ENCODE measurements at places on chromosomes 7 and 10. TPM values are rescaled to one million over a fixed set of nuclear protein-coding genes. Genes with fewer than 3 reads are reported as not detected.
A peak's percentile ranks its signal among the peaks of the same experiment; 100 is the strongest.

DNA sequence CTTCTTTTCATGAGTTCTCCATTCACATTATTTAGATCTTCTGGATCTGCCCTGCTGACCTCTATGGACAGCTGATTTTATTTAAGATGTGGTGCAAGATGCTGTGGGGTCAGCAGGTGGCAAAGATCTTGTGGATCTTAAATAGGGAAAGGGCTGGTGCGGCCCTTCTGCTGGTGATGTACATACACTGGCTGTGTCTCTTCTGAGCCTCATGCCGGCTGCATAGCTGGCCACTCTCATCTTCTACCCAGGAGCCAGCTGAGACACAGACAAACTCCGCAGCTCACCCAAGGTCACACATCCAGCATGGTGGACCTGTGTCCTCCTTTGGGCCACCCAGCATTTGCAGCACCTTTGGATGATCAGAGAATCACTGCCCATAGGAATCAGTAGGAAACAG lies 9.7 kb downstream of the RBP3 start:
- DNase-seq = no peak

GRCh38 chr7:156494960-156495359 lies 145.6 kb upstream of the RNF32 start:
- no peak for DNase-seq

DNA sequence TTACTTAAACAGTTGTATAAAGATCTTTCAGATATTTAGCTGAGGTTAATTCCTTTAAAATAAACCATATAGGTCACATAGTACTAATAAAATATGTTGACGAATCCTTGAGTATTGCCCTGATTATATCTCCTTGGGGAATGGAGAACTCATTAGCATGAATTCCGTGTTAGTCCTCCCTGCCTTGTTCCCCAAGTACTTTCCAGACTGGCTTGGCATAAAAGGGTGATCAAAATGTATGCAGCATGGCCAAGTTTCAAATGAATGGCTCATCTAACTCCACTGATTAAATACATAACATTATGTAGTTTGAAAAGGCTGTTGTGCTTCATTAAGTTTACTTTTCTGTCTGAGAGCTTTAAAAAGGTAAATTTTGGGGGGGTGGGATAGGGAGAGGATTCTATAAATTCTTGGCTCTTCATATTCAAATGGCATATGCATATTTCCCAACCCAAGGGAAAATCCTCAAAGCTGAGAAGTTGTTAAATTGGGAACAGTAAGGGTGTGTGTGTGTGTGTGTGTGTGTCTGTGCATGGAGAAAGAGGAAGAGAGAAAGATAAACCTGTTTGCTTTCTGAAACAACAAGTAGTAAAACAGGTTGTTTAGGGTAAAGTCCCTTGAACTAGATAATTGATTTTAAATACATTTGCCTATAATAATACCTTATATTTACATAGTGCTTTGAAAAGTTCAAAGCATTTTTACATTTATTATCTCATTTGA lies 4.8 kb upstream of the ADD3 start:
- no peak for DNase-seq

DNA sequence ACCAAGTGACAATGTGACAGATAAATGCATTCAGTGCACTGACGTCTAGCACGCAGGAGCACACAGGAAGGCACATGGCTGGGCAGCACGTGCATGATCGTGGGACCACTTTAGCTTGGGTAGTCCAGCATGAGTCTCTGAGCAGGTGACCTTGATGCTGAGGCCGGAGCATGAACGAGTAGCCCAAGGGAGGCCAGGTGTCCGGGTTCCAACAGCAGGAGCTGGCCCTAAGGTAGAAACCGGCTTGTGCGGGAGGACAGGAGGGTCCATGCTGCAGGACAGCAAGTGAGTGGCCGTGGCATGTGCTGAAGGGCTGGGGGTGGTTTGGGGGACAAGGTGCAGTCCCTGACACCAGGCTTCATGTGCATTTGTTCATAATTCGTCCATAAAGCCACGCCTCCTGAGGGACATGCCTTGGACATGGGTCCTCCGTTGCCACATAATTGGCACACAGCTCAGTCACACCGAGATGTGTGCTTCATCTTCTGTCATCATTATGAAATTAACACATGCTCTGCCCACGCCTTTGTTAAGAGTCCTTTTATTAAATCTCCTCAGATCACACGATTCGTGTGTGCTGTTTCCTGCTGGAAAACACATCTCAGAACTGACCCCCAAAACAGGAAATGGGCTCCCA lies 3.1 kb upstream of the STK32C start:
- DNase-seq = no peak

DNA sequence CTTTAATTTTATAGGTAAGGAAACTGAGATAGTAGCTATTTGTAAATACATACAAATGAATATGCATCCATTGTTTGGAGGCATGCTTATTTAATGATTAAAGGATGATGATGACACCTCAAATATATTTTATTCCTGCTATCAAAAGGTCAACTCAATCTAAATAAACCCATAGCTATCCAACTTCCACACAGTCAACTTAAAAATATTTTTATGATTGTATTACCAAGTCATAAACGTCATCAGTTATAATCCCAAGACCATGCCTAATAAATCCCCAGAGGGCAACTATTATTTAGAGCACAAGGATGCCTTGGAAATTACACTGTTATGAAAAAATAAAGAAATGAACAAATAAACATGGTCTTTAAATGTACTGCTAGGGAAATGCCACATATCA lies 102.1 kb downstream of the MPP7 start:
- no peak for DNase-seq

GRCh38 chr10:103111031-103111917 lies 81.8 kb downstream of the NT5C2 start:
- DNase-seq = peak; percentile 42

DNA sequence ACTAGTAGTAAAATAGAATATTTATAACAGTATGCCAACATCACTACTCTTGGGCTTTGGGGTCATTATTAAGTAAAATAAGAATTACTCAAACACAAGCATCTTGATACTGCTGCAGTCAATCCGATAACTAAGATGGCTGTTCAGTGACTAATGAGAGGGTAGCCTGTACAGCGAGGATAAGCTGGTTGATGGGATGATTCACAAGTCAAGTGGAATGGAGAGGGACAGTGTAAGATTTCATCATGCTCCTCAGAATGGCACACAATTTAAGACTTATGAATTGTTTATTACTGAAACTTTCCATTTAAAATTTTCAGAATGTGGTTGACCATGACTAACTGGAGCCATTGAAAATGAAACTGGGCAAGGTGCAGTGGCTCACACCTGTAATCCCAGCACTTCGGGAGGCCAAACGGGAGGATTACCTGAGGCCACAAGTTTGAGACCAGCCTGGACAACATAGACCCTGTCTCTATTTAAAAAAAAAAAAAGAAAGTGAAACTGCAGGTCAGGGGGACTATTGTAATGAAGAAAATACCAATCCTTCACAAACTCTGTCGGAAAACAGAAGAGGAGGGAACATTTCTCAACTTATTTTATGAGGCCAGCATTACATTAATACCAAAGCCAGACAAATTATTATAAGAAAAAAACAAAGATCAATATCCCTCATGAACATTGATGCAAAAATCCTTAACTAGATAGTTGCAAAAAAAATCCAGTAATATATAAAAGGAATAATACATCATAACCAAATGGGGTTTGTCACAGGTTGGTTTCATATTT lies 11.2 kb downstream of the AVL9 start:
- DNase-seq = no peak

DNA sequence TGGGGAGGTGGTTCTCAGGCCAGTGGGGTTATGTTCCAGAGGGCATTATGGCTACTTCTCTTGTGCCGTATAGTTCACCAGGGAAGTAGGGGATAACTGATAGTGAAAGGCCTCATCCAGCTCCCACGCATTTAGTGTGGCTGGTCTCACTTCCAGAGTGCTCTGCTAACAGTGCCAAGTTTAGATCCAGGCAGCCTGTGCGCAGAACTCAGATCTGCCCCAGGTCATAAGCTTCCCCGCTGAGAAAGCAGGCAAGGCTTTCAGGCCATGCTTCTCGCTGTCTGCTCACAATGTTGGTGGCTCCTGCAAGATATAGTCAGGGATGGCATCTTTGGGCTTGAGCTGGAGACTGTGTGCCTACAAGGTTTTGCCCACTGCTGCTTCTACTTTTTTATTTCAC lies 11.3 kb downstream of the AGK start:
- no peak for DNase-seq

DNA sequence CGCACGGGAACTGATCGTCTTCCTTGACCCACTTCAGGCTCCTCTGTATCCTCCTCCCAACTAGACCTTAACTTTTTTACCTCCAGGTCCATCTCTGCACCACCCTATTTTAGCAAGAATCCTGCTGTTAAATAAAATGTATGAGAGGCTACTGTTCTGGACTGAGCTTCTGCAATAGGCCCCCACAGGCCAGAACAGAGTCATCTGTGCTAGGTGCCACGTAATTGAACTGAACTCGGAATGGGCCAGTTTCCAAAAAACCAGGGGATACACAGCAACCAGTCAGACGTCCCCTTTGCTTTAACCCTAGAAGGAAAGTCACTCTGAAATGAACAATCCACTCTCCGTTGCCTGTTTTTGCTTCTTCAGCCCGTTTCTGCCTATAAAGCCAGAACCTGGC lies 71.3 kb downstream of the CHST15 start:
- no peak for DNase-seq

- no peak for DNase-seq
These were observed 551.8 kb downstream of the PHTF2 start for GRCh38 chr7:78350391-78350790.

DNA sequence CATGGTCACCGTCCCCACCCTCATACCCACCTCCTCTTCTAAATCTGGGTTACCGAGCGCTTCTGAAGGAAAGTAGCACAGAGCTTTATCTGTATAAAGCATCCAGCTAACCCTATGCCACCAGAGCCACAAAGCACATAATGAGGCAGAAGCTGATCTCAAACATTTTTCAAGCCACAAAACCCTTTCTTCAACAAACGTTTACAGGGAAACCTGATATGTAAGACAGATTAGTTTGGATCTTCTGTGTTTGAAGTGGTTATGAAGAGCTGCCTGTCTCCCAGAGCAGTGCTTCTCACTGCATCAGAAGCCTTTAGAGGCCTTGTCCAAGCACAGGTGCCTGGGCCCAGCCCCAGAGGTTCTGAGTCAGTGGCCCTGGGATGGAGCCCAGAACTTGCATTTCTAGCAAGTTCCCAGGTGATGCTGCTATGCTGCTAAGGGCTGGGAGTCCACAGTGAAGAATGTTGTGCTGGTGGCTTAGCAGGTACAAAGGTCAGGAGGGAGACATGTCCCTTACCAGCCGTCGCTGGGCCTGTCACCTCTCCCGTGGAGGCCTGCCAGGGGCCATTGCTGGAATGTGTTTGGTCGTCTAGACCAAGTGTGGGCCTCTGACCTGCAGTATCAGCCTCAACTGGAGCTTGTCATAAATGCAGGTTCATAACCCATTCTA lies 90.4 kb downstream of the TAF3 start:
- no peak for DNase-seq

DNA sequence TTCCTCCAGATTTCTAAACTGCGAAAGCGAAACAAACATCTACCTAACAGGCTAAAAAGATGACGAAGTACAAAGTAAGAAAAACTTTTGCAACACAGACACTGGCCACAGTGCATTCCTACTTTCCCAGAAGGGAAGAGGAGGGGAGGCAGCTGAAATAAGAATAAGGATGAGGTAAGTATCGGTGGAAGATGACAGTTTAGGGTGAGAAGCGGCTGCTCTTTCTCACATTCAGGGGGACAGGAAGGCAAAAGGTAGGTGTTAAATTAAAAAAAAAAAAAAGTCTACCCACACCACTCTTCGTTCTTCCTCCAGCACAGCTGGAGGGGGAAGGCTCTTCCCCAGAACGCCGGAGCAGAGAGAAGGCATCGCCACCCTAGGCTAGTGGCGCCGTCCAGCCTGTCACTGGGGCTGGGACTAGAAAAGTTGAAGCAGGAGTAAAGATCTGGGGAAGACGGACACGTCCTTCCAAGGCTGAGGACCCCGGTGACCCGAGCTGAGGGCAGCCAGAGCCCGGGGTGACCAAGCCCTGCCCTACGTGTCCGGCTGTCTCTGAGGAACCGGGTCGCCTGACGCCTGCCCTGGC lies 846 bp downstream of the DNAJC1 start:
- peak; percentile 50 for DNase-seq

DNA sequence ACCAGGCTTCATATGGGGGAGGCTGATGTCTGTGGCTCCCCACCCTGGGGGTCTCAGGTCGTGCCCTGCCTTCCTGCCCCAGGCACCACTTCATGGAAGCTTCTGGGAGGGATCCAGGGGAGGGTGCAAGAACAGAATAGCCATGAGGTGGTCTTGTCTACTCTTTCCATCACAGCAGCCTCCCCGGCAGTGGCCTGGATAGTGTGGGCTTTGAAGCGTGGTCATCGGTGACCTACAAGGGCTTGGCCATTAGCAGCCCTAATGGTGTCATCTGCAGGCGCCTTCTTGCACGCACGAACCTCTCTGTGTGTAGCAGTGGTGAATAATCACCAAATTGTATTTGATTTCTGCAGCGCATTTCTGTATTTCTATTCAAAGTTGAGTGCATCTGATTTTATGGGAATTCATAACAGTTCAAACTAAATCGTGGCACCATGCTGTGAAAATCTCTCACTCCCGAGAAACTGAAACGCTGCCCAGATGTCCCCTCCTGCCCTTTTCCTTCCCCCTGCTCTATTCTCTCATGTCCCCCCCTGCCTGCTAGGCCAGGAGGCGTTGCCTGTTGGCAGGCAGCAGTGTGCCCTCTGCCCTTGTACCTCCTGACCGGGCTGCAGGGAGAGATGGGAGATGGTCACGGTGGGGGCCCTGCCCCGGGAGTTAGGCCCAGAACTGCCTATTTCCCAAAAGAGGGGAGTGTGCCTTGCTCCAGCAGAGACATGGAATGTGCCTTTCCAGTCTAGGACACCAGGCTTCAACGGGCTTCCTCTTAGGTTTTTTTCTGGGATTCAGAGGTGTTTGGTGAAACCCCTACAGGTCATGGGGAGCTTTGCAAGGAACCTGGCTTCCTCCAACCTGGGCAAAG lies 34.8 kb downstream of the CDH23 start:
- DNase-seq = no peak

- no peak for DNase-seq
These were observed 422.8 kb downstream of the GLRX3 start for GRCh38 chr10:130558746-130559546.

DNA sequence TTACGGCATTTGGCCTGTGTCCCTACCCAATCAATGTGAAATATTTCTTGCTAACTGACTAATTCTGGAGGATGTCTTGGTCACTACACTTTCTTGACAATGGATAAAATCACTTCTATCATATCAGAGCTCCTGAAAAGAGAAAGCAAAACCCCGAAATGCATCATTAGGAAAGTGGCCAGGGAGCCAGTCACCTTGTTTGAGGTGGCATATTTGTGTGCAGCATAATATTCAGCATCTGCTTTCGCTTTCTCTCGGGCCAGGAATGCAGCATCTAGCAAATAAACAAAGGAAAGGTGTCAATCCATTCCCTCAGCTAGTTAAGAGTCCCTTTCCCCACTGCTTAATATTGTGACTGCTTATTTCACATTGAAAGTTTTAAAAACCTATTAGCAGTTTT lies 31.2 kb downstream of the ERLIN1 start:
- no peak for DNase-seq

CYTH3 gene
- 31.1 TPM for total RNA-seq

CPVL gene
- total RNA-seq = 13.2 TPM

SPDYE5 gene
- total RNA-seq = 4.8 TPM

FAM25C gene
- total RNA-seq = not detected

SPACDR gene
- total RNA-seq = not detected

CCDC186 gene
- 42.6 TPM for total RNA-seq

ZNF777 gene
- total RNA-seq = 4.3 TPM

KNDC1 gene
- total RNA-seq = 4.8 TPM

LOXL4 gene
- 20.2 TPM for total RNA-seq

SPOCK2 gene
- total RNA-seq = 0.24 TPM

All from umbilical cord (tissue), 2 donors.